ENCODE measurements at places on chromosomes 3 and 15.

DNA sequence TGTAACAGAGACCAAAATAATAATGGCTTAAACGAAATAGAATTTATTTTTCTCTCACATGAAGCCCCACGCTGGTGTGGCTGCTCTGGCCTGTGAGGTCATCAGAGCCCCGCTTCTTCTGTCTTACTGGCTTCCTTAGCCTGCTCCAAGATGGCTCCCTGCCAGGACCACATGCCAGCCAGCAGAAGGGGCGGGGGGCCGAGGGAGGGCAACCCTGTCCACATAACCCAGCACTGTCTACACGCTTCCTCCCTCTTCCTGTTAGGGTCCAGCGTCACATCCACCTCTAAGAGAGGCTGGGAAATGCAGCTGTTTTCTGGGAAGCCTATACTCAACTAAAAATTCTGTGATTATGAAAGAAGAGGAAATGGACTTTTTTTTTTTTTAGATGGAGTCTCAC lies 107.9 kb upstream of the DLG1 start:
- DNase-seq, result no peak

GRCh38 chr3:196691386-196691785 lies 20.7 kb downstream of the CEP19 start:
- DNase-seq, result no peak

DNA sequence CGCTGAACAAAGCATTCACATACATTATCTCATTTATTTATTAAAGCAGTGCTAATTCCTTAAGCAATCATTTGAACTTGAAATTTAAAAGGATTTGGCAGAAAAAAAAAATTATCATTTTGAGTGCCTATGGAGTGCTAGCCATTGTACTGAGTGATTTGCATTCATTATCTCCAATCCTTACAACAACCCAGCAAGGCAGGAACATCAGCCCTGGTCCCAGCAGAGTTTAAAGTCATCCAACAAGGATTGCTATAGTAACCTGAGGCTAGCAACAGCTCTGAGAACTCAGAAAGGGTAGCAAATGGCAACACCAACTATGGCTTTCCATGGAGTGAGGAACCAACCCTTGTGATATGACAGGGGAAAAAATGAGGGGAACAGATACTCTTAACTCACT lies 237.6 kb upstream of the SETMAR start:
- no peak for DNase-seq

DNA sequence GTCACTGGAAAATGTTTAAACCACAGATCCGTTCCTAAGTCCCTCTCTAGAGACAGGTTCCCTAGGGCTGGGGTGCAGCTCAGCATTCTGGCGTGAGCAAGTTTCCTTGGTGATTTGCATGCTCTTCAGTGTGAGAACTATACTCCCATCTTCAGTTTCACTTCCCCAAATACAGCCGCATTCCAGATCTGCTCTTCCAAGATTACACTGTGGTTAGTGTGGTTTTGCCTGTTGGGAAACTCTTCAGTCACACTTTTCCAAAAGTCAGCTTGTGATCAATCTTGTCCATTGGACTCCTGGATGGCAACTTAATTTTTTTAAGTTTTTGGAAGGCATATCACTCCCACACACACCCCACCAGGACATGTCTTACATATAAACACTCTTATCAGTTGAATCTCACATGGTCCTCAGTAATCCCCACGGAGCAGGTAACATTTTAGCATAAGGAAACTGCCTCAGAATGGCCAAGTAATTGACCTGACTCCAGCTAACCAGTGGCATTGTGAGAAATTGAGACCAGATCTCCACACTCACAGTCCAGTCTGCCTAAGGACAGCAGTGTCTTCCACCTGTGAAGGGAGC lies 33.5 kb upstream of the PTPN23 start:
- no peak for DNase-seq

DNA sequence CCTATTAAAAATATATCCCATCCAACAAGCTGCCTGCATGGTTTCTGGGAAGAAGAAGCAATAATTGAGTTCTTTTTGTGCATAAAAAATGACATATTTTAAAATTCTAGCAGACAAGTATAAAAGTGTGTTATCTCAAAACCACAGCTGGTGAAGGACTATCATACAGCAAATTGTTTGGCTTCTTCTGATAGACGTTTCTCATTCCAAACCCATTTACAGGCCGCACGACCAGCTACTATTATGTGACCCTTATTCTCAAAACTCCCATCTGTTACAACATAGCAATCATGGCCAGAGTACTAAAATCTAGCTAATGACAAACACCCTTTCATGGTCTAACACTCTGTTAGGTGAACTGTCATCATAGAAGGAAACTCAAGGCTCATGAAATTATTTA lies 21.7 kb downstream of the ETFA start:
- DNase-seq, result no peak

DNA sequence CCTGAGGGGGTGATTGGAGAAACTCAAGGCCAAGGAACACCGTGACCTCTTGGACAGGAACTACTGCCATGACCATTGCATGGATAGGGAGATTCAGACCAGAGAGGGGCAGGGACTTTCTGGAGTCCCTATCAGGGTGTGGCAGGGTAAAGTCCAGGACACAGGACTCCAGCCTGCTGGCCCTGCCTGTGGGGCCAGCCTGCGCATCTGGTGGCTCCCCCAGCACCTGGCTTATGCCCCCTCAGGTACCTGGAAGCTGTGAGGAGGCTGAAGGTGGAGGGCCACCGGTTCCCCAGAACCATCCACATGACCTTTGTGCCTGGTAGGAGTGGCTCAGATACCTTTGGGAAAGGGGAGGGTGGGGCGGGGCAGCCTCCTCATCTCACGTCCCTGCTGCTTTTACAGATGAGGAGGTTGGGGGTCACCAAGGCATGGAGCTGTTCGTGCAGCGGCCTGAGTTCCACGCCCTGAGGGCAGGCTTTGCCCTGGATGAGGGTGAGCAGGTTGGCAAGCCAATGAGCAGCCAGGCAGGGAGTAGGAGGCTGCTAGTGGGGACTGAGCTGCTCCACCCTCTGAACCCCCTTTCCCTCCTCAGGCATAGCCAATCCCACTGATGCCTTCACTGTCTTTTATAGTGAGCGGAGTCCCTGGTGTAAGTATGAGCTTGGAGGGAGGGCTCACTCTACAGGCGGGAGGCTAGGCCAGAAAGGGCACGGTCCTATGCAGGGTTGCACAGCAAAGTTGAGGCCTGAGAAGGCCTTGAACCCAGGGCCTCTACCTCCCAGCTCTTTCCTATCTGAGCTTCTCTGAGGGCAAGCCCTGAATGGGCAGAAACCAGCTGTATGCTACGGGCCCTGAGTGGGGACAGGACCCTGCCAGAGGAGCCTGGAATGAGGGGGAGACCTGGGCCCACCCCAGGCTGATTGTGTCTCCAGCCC lies 2.9 kb downstream of the ACY1 start:
- DNase-seq, result no peak
